Endothelial cell (in vitro differentiated cells): ENCODE measurements at places on chromosomes 4 and X.

- DNase-seq = no peak
These were observed 80.9 kb downstream of the PRDM5 start for GRCh38 chr4:120841580-120841979.

DNA sequence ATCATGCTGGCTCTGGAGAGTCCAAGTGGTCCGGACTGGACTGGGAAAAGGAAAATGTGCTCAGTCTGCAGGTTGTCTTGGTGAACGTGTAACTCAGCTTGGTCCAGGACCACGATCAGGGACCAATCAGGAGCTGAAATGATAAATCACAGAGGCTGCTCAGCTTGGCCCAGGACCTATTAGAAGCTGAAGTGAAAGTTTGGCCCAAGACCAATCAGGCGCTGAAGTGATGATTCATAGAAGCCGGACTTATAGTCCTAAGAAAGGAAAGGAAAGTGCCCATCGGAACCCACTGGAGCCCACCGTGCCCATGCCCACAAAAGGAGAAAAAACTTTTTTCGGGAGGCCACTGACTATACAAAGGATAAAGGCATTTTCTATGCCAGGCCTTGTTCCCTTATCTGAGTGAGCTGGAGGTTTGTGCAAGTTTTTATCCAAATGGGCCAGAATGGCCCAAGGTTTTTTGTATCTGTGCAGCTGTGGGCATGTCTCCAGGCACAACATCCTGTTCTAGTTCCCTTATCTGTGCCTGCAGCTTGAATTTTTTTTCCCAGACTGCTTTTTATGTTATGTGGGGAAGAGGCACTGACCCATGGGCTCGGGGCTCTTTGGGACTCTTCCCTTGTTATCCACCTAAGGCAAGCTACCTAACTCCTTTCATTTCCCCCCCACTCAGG, 194.4 kb downstream of the FAM133A start:
- DNase-seq = no peak

- no peak for DNase-seq
These were observed 199.4 kb downstream of the PALLD start for GRCh38 chr4:168696280-168696679.

DNA sequence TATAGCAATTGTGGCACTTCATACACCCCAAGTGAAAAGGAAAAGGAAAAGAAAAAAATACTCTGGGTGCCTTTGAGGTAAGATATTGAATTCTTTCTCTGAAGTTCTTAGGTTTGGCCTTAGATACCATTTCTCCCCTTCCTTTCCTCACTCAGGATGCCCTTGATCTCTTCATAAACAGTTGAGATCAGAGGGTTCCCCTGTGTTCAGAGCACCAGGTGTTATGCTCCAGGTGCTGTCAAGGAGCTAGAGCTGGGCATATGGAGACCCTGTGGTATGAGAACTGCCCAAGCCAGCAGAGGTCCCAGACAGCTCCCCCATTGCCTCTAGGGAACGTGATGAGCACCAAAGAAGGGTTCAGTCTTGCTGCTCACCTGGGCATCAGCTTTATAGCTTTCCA, 17.1 kb upstream of the CD40LG start:
- no peak for DNase-seq

- no peak for DNase-seq
These were observed 7.8 kb downstream of the C4orf54 start for GRCh38 chr4:99649778-99650177.

- DNase-seq = no peak
These were observed 159.1 kb downstream of the NDST3 start for GRCh38 chr4:118193421-118193820.

GRCh38 chr4:110610940-110611831, 11.7 kb downstream of the PITX2 start:
- no peak for DNase-seq

DNA sequence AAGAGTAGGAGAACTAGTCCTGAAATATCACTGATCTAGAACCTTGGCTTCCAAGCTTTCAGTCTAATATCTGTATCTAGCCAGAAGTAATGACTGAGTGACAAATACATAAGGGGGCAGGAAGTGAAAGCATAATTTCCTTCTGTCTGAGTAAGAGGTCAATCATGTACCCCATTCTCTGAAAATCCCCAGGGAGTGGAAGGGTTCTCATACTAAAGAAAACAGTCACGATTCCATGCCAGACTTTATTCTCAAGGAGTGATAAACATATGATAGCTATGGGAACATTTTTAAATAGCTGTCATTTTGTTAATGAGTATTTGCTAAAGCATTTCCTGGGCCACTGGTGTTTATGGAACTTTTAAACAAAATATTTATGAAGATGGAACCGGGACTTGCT, 308.5 kb downstream of the ARHGAP24 start:
- DNase-seq = no peak

DNA sequence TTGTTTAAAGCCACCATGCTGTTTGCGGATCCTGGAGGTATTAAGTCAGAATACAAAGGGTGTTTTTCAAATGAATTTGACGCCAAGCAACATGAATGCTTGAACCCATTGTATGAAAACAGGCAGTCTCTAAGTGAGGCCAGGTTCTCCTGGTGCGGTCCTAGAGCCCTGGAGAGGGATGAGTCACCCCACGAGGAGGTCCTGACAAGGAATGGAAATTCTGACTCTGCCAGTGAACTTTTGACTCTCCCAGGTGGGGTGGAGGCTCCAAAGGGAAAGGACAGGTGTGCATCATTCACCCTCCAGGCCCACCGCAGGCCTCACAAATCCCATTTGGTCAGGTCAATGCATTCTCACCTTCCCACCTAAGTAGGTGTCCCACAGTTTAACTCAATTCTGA, 1.5 kb downstream of the TRIM2 start:
- DNase-seq = no peak

DNA sequence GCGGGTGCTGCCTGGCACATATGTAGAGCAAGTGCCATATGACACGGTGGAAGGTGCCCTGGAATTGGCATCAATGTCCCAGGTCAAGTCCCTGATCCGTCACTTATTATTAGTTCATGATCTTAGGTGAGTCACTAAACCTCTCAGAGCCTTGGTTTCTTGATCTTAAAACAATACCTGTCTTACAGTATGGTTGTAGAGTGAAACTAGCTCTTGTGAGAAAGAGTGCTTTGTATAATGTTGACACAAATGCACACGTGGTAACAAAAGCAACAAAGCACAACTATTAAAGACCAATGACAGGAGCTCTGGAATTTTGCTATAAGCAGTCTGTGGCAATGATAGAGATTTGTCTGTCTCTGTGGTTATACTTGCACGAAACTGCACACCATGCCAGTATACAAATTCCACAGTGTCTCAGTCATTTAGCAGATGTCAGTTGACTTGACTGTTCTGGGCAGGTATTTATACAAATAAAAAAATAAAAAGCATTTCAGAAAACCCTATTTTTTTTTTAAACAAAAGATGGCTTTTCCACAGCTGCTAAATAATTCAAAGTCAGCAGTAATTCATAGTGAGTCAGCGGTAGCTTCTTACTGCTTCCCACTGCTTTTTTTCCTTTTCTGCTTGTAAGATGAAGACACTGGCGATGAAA, 19.7 kb upstream of the ACSL1 start:
- DNase-seq = no peak

GRCh38 chr4:135184715-135185114, 983.1 kb upstream of the PABPC4L start:
- no peak for DNase-seq

- no peak for DNase-seq
These were observed 303.0 kb upstream of the GALNT7 start for GRCh38 chr4:172865531-172866127.

- DNase-seq = no peak
These were observed 153.3 kb downstream of the MID1IP1 start for GRCh38 chrX:38954520-38954919.

DNA sequence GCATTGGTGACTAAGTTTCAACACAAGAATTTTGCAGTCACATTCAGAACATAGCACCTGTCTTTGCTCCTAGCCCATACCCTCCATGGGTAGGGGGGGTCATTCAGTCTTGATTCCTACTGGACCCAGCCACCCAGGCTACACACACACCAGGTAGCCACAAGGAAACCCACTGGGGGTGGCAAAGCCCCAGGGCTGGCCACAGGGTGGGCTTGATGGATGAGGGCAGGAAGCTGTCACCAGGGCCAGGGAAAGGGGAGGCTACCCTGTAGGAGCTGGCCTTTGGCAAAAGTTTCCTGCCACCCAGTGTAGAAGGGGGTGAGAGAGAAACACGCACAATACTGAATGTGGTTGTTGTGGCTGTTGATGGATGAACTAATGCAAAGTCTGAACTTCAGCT, 74.5 kb upstream of the NKX1-1 start:
- DNase-seq = no peak

DNA sequence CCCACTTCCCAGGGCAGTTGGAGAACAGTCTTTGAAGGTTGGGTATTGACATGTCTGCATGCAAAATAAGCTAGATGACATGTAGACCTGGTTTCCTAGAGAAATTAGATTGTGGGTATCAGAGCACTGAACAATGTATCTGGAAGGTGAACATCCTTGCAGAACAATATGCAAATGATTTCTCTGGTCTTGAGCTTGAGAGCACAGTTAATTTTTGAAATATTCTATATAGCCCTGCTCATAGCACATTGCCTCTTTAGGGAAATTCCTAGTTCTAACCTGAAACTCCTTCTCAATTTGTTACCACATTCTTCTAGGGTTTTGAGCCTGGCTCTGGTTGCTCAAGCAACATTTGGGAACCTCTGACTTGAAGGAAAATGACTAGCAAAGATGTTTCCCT, 41.6 kb upstream of the LAS1L start:
- DNase-seq = no peak

GRCh38 chr4:83552924-83553323, 17.0 kb downstream of the GPAT3 start:
- no peak for DNase-seq

DNA sequence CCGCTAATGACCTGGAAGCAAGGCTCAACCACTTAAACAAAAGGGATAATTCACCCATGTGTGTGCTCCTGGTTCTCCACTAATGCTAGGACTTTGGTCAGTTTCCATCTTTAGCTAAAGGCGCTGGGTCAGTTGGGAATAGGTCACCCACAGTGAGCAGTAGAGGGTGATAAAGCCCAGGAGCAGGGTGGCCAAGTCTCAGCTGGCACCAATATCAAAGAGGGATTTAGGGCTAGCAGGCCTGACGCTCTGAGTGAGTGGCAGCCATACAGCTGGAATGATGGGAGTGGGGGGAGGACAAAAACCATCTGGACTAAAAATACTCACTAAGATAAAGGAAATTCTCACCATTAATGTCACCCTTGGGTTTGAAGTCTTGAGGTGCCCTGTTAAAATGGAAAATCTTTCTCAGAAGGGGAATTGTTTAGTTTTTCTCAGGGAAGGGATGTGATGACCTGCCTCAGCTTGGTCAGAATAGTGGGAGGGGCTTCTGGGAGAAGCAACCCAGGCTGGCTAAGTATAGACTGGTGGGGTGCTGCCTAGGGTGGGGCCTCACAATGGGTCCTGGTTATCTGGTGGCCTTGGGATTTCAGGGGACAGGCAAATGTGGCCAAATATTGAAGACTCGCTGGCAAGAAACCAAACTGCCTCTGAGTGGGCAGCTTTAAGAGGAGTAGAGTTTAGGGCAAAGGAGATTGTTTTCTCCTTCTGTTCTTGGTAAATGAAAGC, 47.1 kb downstream of the TSC22D3 start:
- no peak for DNase-seq

DNA sequence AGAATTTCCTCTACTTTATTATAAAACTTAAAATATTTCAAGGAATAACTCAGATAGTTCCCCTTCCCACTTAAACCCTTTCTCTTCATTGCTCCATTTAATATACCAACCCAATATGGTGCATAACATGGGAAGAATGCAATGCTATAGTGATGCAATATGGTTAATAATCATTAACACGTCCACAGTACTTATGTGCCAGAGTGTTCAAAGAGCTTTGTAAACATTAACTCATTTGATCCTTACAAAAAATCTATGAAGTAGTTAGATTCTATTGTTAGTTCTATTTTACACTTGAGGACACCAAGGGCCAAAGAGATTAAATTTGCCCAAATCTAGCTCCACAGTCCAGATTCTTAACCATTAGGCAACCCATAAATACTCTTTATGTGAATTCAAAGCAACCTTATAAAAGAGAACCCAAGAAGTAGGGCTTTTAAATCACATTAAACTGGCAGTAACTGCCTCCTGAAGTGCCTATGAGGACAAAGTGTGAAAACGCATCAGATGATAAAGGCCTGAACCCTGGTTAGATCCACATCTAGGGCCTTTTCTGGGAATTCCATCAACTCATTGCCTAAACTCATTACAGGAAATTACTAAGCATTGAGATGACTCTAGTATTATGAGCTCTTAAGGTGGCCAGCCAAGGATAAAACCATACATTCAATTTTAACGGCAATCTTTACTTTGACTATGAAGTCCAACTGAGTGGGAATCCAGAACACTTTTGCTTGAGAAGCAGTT, 94.3 kb downstream of the AREG start:
- DNase-seq = no peak

- DNase-seq = peak; percentile 28
These were observed 131.2 kb upstream of the STX18 start for GRCh38 chr4:4673070-4673469.

DNA sequence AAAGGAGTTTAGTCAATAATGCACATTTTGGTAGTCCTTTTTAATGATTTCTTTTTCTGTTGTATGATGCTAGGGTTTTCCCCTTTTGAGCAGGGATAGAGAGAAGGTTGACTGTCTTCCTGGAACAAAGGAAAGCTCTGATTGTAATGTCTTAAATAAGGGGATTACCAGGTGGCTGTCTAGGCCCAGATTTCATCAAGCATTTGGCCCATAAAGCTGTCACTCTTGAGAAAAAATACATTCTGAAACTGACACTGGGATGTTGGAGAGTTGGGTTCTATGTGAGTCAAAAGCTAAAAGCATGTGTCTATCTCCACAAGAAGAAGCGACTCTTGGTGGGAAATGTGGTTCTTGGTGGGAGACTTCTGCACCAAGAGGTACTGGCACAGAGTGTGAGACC, 26.4 kb downstream of the KIAA1210 start:
- no peak for DNase-seq

- no peak for DNase-seq
These were observed 31.1 kb upstream of the CLNK start for GRCh38 chr4:10715696-10716095.

GRCh38 chr4:69524706-69525105, 29.0 kb upstream of the UGT2B4 start:
- no peak for DNase-seq

- DNase-seq = peak; percentile 71
These were observed at the start of gene ADAMTS3 for GRCh38 chr4:72568959-72569718. TSS of gene ADAMTS3 (minus strand) at chr4:72569221. CDS start at chr4:72568762, 459 bp downstream.

GRCh38 chr4:119286377-119287002, 35.4 kb downstream of the FABP2 start:
- DNase-seq = peak; percentile 13

GRCh38 chrX:50448565-50448964, 22.1 kb downstream of the DGKK start:
- no peak for DNase-seq

GRCh38 chr4:7910263-7910896, 29.3 kb downstream of the AFAP1 start:
- no peak for DNase-seq

DNA sequence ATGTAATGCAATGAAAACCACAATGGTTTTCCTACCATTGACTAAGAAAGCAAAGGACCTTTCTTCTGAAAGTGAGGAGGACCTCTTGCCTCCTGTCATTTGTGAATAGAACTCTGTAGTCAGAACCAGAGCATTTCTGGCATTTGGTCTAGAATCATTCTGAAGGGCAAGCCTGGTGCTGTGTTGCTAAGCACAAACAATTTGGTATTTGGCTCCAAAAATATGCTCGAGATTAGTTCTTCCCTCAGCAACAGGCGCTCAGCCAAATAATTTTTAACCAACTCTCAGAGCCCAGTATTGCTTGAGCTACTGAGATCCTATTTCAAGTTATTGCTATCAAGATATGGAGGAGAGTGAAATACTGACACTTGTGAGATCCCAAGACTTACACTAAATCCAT, 71.0 kb downstream of the SNCA start:
- no peak for DNase-seq
